Left hindlimb (tissue), 1 donor: ENCODE measurements at places on chromosomes 1 and 21.

GRCh38 chr1:28601696-28602095 is 9.6 kb downstream of the RAB42 start:
- no peak for DNase-seq

- no peak for DNase-seq
Measured at GRCh38 chr1:154463512-154463990, 38.5 kb upstream of the TDRD10 start.

DNA sequence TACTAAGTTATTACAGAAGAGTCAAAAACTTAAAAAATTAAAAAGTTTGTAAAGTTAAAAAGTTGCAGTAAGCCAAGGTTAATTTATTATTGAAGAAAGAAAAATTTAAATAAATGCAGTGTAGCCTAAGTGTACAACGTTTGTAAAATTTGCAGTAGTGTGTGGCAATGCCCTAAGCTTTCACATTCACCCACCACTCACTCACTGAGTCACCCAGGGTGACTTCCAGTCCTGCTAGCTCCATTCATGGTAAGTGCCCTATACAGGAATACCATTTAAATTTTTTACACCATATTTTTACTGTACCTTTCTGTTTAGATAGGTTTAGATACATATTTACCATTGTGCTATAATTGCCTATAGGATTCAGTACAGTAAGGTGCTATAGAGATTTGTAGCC is 88.6 kb downstream of the CTH start:
- DNase-seq, result no peak

GRCh38 chr21:26557106-26557505 is 16.0 kb downstream of the CYYR1 start:
- DNase-seq, result no peak

GRCh38 chr1:172352435-172352834 is 68.0 kb upstream of the C1orf105 start:
- no peak for DNase-seq

DNA sequence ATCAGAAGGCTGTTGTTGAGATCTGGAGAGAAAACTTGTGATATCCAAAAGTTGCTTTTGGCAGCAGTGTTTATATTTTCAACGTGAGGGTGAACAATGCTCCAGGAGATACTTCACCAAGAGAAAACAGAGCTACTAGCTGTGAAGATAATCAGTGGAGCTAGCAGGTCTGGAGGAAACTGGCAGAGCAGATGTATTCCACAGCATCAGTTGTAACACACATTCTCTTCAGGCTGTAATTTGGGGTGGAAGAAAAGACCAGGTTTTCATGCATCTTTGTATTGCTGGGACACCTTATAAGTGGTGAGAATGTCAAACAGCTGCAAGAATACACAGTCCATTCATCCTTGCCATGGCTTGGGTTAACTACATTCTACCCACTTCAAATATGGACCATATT is 22.0 kb downstream of the AHCYL1 start:
- no peak for DNase-seq

DNA sequence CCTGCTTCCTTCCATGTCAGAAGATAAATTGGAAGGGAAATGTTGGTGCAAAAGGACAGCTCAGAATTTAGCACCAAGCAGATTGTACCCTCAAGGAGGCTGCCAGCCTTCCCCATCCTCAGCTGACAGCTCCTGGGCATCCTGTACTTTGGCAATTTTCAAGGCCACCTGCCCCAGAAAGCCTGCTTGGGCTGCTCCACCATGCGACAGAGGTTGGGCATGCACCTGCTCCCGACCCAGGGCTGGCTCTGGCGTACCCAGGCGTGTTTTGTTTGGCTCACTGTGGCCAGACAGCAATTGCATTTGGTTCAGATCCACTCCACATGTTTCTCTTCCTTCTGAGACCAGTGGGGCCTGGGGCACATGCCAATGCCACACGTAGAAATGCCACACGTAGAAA is 547.8 kb downstream of the NPHP4 start:
- no peak for DNase-seq

DNA sequence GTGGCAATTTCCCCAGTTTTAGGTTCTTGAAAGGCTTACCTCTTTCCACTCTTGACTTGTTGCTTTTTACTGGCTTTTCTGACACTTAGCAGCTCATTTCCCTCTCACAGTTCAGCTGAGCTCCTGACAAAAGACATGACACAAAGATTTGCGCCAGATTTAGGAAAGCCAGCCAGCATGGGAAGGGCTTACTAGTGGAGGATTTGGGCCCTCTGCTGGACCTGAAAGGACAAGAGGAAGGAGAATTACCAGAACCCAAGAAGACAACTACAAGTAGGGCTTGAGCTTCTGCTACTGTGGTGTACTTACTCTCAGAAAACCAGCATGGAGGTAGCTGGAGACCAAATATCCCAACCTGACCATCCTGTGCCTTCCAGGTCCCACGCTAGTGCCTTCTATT is 784.5 kb downstream of the BRINP3 start:
- no peak for DNase-seq

DNA sequence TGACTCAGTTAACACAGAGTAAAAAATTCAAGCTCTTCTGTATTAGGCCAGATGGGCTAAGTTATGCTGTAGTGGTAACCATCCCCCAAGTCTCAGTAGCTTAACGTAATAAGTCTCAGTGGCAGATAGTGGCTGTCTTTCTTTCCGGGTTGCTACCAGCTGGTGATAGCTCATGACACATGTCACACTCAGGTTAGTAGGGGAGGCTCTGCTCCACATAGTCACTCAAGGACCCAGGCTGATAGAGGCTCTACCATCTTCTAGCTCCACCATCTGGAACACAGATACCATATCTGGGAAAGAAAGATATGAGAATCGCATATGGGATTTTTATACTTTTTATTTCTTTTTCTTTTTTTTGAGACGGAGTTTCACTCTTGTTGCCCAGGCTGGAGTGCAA is 16.2 kb upstream of the MEF2D start:
- no peak for DNase-seq

GRCh38 chr1:232432313-232432712 is 197.6 kb downstream of the SIPA1L2 start:
- DNase-seq, result no peak

DNA sequence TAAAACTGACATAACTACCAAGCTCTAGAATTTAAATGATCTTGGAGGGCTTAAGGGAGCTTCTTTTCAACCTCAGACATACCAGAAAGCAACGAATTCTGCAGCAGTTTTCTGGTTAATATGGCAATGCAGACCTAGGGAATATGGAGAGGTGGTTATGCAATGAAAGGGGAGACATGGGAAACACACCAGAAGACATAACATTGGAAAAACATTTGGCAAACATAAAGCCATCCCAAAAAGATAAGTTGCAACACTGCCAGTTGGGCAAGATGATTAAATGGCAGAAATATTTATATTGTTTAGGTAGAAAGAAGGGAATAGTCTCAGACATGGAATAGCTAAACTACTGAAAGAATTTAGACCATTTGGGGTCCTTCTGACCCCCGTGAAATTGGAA is 104.5 kb downstream of the KCNJ6 start:
- no peak for DNase-seq

DNA sequence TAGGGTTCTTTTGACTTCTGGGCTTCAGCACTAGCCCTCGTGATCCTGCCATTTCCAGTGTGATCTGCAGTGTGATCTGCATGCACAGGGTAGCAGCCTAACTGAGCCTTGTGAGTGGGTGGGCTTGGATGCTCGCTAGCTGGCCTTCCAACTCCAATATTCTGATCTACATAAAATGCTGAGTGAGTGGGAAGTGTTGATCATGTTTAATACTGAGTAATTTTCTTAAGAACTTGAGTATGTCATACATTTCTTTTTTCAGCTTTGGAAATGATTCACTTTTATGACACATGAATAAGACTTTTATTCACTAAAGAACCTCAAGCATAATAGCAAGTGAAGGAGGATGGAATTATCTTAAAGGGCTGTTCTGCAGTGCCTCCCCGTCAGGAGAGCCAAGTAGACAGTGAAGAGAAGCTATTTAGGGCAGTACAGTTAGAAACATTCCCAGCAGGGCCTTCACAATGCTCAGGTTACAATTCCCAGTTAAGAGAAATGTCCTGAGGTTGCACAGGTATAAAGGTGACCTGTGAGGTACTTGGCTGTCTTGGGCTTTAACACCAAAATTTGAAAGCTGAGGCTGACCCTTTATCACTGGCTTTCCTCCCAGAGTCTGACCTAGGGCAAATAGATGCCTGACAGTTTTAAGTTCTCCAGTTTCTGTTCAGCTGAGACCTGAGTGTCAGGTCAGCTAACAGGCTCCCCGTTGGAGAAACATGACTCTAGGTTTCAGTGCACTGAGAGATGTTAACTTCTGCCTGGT is 29.1 kb upstream of the LRRC8C start:
- DNase-seq, result no peak
